Breast epithelium (tissue), 4 donors: ENCODE measurements at places on chromosomes 7 and 10.

- DNase-seq = no peak
Observed at GRCh38 chr7:103656221-103656620, 210.2 kb upstream of the SLC26A5 start.

DNA sequence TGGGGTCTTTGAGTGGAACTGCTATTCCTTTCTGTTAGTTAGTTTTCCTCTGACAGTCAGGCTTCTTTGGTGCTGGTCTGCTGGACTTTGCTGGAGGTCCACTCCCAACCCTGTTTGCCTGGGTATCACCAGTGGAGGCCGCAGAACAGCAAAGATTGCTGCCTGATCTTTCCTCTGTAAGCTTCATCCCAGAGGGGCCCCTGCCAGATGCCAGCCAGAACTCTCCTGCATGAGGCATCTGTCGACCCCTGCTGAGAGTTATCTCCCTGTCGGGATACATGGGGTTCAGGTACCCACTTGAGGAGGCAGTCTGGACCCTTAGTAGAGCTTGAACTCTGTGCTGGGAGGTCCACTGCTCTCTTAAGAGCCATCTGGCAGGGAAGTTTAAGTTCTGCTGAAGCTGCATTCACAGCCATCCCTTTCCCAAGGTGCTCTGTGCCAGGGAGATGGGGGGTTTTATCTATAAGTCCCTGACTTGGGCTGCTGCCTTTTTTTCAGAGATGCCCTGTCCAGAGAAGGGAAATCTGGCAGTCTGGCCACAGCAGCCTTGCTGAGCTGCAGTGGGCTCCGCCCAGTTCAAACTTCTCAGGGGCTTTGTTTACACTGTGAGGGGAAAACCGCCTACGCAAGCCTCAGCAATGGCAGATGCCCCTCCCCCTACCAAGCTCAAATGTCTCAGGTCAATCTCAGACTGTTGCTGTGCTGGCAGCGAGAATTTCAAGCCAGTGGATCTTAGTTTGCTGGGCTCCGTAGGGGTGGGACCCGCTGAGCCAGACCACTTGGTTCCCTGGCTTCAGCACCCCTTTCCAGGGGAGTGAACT is 89.7 kb upstream of the CDK6 start:
- no peak for DNase-seq

- DNase-seq = no peak
Observed at GRCh38 chr10:46042527-46042926, 3.5 kb downstream of the MSMB start.

DNA sequence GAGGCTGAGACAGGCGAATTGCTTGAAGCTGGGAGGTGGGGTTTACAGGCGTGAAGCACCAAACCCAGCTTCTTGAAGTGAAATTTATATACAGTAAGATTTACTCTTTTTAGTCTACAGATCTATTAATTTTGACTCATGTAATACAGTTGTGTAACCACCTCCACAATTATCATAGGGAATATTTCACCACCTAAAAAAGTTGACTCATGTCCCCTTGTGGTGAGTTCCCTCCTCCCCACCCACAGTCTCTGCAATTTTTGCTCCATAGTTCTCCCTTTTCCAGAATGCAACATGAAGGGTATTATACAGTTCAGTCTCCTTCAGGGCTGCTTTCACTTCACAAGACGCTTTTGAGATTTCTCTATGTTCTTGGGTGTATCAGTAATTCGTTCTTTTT is 156.8 kb downstream of the FAM107B start:
- DNase-seq = no peak

- DNase-seq = no peak
Observed at GRCh38 chr7:107981466-107981865, 21.5 kb downstream of the LAMB1 start.

DNA sequence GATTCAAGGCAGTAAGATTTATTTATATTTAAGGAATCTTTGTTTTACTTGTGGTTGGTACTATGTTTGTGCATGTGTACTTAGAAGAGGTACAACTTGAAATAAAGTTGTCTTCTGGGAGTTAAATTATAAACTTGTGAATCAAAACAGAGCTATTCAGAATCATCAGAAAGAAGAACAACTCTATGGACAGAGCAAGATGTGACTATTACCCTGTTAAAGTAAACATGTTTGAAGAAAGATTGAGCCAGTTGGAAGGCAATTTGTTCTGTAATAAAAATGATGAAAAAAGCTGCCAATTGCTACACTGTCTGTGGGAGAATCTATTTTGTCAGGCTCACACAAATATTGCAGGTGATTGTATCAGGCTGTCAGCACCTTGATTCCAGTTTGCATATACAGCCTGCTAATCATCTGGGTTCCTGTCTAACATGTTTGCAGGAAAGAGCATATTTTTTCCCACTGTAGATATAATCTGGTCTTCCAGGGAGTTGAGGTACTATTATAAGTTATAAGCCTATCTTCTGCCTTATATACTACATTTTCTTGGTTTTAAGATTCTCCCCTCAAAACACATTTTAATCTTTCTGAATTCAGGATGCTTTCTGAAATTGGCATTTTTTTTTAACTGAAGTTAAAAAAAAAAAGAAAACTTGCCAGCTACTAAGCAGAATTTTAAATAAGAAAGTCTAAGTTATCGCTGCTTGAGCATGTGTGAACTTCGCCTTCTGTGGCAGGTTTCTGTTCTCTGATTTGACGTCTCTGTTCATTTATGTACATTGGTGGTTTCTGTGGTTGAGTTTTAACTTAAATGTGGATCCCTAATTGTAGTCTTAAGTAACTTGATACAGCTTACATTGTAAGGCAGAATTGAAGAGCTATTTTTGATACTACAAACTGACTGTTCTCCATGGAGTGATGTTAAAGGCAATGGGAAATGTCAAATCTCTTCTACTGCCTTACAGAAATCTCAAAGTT is 46.0 kb downstream of the ZNRF2 start:
- no peak for DNase-seq

GRCh38 chr10:77513781-77514331 is 123.8 kb downstream of the KCNMA1 start:
- no peak for DNase-seq

- DNase-seq = no peak
Observed at GRCh38 chr10:103111918-103112877, 80.9 kb downstream of the NT5C2 start.

GRCh38 chr10:61286686-61287085 is 166.5 kb downstream of the TMEM26 start:
- DNase-seq = no peak

GRCh38 chr7:22811746-22812280 is 10.8 kb downstream of the TOMM7 start:
- DNase-seq = no peak

GRCh38 chr10:24513155-24513554 is 210.5 kb downstream of the ARHGAP21 start:
- no peak for DNase-seq

DNA sequence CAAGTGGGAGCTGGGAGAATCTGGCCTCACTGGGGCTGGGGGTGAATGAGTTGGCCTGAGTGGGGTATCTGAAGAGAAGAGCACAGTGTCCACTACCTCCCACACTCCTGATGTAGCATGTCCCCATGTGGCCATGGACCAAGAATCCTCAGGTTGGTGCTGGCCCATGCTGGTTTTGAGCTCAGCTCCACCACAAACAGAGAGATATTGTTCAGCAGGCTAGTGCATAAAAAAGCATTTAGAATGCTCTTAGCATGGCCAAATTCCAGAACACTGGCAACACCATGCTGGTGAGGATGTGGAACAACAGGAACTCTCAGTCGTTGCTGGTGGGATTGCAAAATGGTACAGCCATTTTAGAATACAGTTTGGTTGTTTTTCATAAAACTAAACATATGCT is 61.4 kb downstream of the FRMPD2 start:
- no peak for DNase-seq

- DNase-seq = no peak
Observed at GRCh38 chr10:79292026-79292766, 55.1 kb upstream of the PPIF start.

DNA sequence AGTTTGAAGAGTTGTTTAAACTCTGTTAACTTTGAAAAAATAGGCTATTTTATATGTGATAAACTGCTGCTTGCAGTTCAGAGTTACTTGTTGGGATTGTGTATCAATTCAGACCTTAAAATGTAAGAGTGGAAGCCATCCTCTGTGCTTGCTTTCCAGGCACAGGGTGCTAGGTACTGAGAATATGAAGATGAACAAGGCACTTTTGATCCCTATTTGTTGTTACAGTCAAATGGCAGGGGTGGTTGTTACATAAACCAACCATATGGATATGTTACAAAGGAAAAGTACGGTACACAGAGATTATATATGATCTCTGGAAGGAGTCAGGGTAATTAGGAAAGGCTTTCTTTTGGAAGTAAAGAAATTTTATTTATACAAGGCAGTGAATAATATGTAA is 63.8 kb downstream of the REEP3 start:
- DNase-seq = no peak

DNA sequence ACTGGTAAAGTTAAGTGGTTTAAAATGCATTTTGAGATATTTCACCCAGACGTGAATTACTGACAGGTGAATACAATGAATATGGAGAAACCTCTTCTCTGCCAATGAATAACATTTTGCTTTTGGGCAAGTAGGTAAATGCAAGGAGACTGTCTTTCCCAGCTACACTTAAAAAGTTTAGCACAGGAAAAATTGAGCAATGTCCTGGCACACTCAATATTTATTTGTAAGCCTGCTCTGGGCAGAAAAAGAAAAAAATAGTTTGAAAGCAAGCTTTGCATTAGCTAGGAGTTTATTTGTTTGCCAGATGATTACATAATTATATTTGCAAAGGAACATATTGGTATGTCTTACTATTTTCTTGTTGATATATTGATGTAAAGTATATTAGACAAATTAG is 624.2 kb downstream of the ACTR3B start:
- no peak for DNase-seq

- DNase-seq = no peak
Observed at GRCh38 chr7:149806726-149807125, 31.4 kb upstream of the ZNF862 start.

DNA sequence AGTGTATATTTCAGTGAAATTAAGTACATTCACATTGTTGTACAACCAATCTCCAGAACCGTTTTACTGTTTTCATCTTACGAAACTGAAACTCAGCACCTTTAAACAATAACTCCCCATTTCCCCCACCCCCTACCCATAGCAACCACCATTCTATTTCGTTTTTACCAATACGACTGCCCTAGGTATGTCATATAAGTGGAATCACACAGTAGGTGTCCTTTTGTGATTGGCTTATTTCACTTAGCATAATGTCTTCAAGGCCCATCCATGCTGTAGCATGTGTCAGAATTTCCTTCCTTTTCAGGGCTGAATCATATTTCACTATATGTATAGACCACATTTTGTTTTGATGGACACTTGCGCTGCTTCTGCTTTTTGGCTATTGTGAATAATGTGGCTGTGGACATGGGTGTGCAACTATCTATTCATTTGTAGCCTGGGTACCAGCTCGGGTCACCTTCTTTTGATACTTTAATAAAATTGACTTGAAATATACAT is 34.3 kb upstream of the DLG5 start:
- no peak for DNase-seq

DNA sequence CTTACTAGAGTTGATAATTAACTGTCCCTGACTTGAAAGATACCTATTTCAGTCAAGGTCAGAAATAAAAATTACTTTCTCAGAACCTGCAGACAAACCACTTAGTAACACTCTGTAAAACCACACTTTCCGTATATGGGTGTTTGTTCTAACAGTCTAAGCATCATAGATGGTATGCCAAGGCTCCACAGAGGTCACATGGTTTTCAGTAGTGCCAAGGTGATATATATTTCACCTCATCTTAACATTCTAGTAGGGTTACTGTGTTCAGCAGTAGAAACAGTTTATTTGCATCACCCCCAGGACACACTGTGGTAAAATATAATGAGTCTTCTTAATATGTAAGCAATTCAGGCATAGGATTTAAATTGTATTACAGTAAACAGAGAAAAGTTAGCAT is 61.5 kb downstream of the KCND2 start:
- no peak for DNase-seq
